ENCODE measurements at places on chromosomes 11 and 22.

- no peak for ATAC-seq
These were observed 37.5 kb upstream of the MMP20 start for GRCh38 chr11:102662607-102663006.

GRCh38 chr11:61106894-61107470, 4.7 kb downstream of the CD5 start:
- ATAC-seq = peak; percentile 50

- peak; percentile 73 for ATAC-seq
These were observed 407.8 kb downstream of the ETS1 start for GRCh38 chr11:128179512-128179911.

DNA sequence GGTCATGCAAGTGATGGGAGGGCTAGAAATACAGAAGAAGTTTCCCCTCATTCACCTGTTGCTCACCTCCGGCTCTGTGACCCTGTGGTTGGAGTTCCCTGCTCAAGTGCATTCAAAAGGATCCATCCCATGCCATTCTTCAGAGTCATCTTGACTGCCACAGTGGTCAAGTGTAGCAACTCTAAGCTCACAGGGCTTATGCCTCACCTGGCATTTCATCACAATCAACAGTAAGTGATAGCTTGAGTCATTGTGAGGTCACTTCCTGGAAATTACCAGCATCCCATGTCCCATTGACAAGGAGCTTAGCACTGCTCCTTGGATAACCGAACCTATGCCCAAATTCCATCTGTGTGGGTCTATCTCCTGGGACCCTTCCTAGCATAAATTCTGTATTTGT, 55.6 kb downstream of the OR4C45 start:
- no peak for ATAC-seq

DNA sequence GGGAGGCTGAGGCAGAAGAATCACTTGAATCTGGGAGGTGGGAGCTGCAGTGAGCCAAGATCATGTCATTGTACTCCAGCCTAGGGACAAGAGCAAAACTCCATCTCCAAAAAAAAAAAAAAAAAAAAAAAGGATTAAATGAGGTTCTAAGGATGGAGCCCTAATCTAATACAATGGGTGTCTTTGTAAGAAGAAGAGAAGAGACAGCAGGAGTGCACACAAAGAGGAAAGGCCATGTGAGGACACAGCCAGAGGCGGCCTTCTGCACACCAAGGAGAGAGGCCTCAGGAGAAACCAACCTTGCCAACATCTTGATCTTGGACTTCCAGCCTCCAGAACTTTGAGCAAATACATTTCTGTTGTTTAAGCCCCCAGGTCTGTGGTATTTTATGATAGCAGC, 66.6 kb upstream of the CECR2 start:
- no peak for ATAC-seq
